ENCODE measurements at places on chromosomes 16 and 17. TPM values are rescaled to one million over a fixed set of nuclear protein-coding genes. Genes with fewer than 3 reads are reported as not detected.

The KCNJ16 gene
- 2.0 TPM for total RNA-seq

The SLC5A10 gene
- total RNA-seq, result 0.17 TPM

The PRCD gene
- 9.2 TPM for total RNA-seq

The TUBG2 gene
- 15.7 TPM for total RNA-seq

The CBLN1 gene
- not detected for total RNA-seq
